ENCODE measurements at places on chromosomes 2 and 18. TPM values are rescaled to one million over a fixed set of nuclear protein-coding genes. Genes with fewer than 3 reads are reported as not detected.

The PXDN gene
- total RNA-seq, result 24.9 TPM

The RALBP1 gene
- 50.9 TPM for total RNA-seq

The CCDC121 gene
- 1.8 TPM for total RNA-seq

The CPLX4 gene
- not detected for total RNA-seq

The SLC66A3 gene
- total RNA-seq, result 55.1 TPM

The NRP2 gene
- 21.0 TPM for total RNA-seq

The HOXD1 gene
- total RNA-seq, result not detected

- H3K4me1 ChIP-seq, result peaks cover 23% of the 10 kb centered on the region
- no peak overlapping the region for H3K4me3 ChIP-seq
- H3K27me3 ChIP-seq, result no peaks in the 10 kb centered on the region
- H3K36me3 ChIP-seq, result no peaks in the 10 kb centered on the region
Measured at GRCh38 chr18:50622865-50623393, 63.0 kb downstream of the MAPK4 start.

GRCh38 chr2:229874647-229875046, 47.2 kb downstream of the TRIP12 start:
- H3K27me3 ChIP-seq, result no peaks in the 10 kb centered on the region
- peaks cover 46% of the 10 kb centered on the region for H3K36me3 ChIP-seq
- no peak for DNase-seq
- H3K4me3 ChIP-seq, result no peak overlapping the region
- H3K27ac ChIP-seq, result no peak overlapping the region
- peaks cover 21% of the 10 kb centered on the region for H3K4me1 ChIP-seq

GRCh38 chr2:32478889-32479620, 122.2 kb downstream of the BIRC6 start:
- peaks cover 33% of the 10 kb centered on the region for H3K36me3 ChIP-seq
- no peak for DNase-seq
- H3K27ac ChIP-seq, result no peak overlapping the region
- no peaks in the 10 kb centered on the region for H3K27me3 ChIP-seq

GRCh38 chr2:31660812-31661335, 80.1 kb upstream of the SRD5A2 start:
- H3K27ac ChIP-seq, result no peak overlapping the region
- no peaks in the 10 kb centered on the region for H3K27me3 ChIP-seq
- no peak overlapping the region for H3K4me3 ChIP-seq
- H3K36me3 ChIP-seq, result no peaks in the 10 kb centered on the region
- no peak for DNase-seq

- peak; percentile 37 for DNase-seq
- H3K36me3 ChIP-seq, result no peaks in the 10 kb centered on the region
- no peaks in the 10 kb centered on the region for H3K27me3 ChIP-seq
- H3K4me1 ChIP-seq, result peaks cover 10% of the 10 kb centered on the region
Measured at GRCh38 chr2:132621131-132621875, 48.7 kb downstream of the LYPD1 start.

GRCh38 chr18:68484241-68484640, 230.7 kb downstream of the TMX3 start:
- no peak overlapping the region for H3K4me3 ChIP-seq
- no peak for DNase-seq
- H3K27ac ChIP-seq, result no peak overlapping the region
- no peaks in the 10 kb centered on the region for H3K4me1 ChIP-seq
- H3K36me3 ChIP-seq, result no peaks in the 10 kb centered on the region
- H3K27me3 ChIP-seq, result no peaks in the 10 kb centered on the region

GRCh38 chr2:98483257-98483861, 38.7 kb downstream of the INPP4A start:
- no peaks in the 10 kb centered on the region for H3K27me3 ChIP-seq
- no peak overlapping the region for H3K4me3 ChIP-seq
- peaks cover 43% of the 10 kb centered on the region for H3K4me1 ChIP-seq
- no peaks in the 10 kb centered on the region for H3K36me3 ChIP-seq
- peak; percentile 54 for DNase-seq

DNA sequence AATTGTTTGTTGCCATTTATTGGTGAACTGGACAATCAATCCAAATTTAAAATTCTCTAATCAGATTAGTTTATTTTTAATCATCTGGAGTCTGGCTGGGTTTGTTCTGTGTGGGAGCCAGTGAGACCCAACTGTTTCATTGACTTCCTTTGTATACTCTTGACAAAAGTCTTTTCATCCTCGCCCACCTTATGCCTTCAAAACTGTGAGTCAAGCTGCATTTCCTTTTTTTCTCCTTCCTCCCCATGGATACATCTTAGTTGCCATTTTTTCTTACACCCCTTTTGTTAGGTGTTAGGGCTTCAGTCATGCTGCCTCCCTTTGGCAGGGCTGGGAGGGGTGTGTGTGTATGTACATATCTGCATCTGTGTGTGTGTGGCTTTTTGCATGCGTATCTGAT, 117.6 kb downstream of the PRKCE start:
- H3K27me3 ChIP-seq, result no peaks in the 10 kb centered on the region
- H3K4me1 ChIP-seq, result peaks cover 22% of the 10 kb centered on the region
- DNase-seq, result no peak
- H3K27ac ChIP-seq, result no peak overlapping the region

DNA sequence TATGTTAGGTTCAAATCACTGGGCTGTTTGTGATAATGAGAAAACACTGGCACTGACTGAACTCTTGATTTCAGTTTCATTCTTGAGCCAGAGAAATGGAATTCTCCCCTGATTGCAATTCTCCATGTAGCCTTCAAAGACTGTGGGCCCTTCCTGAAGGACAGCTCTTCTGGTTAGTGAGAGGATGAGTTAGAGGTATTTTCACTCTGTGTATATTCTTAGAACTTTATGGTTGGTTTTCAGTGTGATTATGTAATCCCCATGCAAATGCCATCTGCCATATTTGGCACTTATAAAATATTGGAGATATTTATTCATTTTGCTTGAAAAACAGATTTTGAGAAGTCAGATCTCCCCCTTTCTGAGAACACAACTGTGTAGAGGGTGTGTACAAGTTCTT, 323.7 kb downstream of the SLC4A3 start:
- no peaks in the 10 kb centered on the region for H3K4me1 ChIP-seq
- no peak overlapping the region for H3K4me3 ChIP-seq
- no peaks in the 10 kb centered on the region for H3K36me3 ChIP-seq

GRCh38 chr2:222088561-222088960, 210.2 kb downstream of the PAX3 start:
- no peaks in the 10 kb centered on the region for H3K27me3 ChIP-seq
- no peak overlapping the region for H3K27ac ChIP-seq
- H3K4me3 ChIP-seq, result no peak overlapping the region
- no peak for DNase-seq
- H3K36me3 ChIP-seq, result no peaks in the 10 kb centered on the region

GRCh38 chr2:239412905-239413603, 12.2 kb upstream of the HDAC4 start:
- no peak overlapping the region for H3K27ac ChIP-seq
- no peak for DNase-seq
- no peak overlapping the region for H3K4me3 ChIP-seq
- no peaks in the 10 kb centered on the region for H3K36me3 ChIP-seq
- H3K4me1 ChIP-seq, result no peaks in the 10 kb centered on the region

DNA sequence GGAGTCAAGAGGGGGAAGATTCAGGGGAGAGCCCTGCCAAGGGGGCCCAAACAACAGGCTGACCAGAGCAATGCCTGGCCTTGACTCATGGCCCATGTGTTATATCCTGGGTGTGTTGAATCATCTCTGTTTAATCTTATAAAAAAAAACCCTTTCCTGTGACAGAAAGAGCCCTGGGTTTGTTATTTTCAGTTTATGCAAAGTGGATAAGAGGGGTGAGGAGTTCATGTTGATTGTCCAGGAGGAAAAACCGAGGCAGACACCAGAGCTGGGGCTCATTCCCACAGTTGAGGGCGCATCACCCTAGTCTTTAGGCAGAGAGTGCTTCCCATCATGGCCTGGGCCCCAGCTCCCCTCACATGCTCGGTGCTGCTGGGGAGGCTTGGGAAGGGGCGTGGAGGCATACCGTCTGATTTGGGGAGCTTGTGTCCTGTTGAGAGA, 30.9 kb upstream of the IL37 start:
- no peaks in the 10 kb centered on the region for H3K27me3 ChIP-seq
- H3K36me3 ChIP-seq, result no peaks in the 10 kb centered on the region
- H3K4me1 ChIP-seq, result no peaks in the 10 kb centered on the region
- no peak overlapping the region for H3K4me3 ChIP-seq

GRCh38 chr2:164852086-164852485, 10.5 kb upstream of the COBLL1 start:
- no peaks in the 10 kb centered on the region for H3K36me3 ChIP-seq
- H3K4me3 ChIP-seq, result no peak overlapping the region
- H3K4me1 ChIP-seq, result no peaks in the 10 kb centered on the region
- no peaks in the 10 kb centered on the region for H3K27me3 ChIP-seq
- no peak for DNase-seq

DNA sequence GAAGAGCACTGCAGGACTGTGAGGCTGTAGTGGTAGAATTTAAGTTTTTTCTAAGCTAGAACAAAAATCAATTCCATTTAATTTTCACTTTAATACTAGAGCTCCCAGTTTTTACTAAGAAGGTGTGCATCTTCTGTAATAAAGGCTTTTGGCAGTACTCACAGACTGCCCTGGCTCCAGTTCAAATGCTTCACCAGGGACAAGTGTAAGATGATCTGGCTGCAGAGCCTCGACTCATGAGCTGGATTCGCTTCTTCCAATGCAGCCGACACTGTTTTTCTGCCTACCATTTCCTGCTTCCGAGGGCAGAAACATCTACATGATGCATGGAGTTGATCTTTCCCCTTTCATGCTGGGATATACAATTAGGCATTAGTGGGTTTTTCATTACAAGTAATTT, 87.0 kb downstream of the FARSB start:
- H3K27me3 ChIP-seq, result no peaks in the 10 kb centered on the region
- H3K4me1 ChIP-seq, result peaks cover 32% of the 10 kb centered on the region
- no peak overlapping the region for H3K27ac ChIP-seq
- peaks cover 34% of the 10 kb centered on the region for H3K36me3 ChIP-seq
- H3K4me3 ChIP-seq, result no peak overlapping the region
- no peak for DNase-seq

- H3K4me3 ChIP-seq, result no peak overlapping the region
- peak overlapping the region; percentile 30 for H3K27ac ChIP-seq
- peaks cover 39% of the 10 kb centered on the region for H3K4me1 ChIP-seq
Measured at GRCh38 chr2:134245340-134245984, 8.4 kb upstream of the MGAT5 start.

DNA sequence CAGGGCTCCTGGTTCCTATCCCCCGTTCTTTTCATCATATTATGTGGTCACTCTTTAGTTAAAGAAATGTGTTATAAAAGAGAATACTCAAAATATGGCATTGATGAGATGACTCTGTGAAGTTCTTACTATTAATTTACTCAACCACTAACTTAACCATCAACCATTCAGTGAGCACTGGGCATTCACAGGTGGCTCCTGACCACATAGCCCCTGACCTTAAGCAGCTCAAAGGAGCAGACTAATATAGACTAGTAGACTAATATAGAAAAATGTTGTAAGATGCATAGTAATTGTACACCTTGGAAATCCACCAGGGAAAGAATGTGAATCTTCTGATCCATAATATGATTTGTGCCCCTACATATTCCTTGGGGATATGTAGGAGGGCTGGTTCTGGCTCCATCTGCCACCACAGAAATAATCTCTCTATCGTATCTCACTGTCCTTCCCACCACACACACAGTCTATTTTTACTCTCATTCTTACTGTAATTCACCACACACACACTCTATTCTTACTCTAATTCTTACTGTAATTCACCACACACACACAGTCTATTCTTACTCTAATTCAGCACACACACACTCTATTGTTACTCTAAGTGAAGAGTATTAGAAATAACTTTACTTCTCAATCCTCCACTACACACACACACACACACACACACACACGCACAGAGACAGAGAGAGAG, 188.9 kb upstream of the ITGA4 start:
- no peaks in the 10 kb centered on the region for H3K27me3 ChIP-seq
- H3K36me3 ChIP-seq, result no peaks in the 10 kb centered on the region
- DNase-seq, result no peak
- H3K4me1 ChIP-seq, result no peaks in the 10 kb centered on the region

DNA sequence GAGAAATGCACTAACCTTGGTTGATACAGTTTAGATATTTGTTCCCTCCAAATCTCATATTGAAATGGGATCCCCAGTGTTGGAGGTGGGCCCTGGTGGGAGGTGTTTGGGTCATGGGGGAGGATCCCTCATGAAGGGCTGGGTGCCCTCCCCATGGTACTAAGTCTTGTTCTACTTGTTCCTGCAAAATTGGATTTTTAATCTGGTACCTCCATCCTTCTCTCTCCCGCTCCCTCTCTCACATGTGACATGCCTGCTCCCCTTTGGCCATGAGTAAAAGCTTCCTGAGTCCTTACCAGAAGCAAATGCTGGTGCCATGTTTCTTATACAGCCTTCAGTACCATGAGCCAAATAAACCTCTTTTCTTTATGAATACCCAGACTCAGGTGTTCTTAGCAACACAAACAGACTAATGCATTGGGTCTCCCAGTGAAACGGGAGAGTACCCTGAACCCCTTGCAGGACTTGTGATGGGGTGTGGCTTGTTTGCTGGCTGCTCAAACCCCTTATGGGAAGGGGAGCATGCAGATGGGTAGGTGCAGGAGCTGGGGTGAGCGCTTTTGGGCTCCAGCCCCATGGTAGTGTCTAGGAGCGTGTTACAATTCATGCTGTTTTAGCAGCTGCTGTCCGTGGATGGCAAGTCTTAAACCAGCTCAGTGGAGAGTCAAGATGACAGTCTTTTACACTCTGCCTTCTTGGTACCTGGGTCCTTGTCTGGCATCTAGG, 27.2 kb downstream of the FAHD2B start:
- H3K36me3 ChIP-seq, result no peaks in the 10 kb centered on the region
- H3K27me3 ChIP-seq, result peaks cover 11% of the 10 kb centered on the region
- no peak overlapping the region for H3K4me3 ChIP-seq
- H3K27ac ChIP-seq, result no peak overlapping the region
- no peak for DNase-seq

GRCh38 chr2:77831471-77831870, 309.3 kb upstream of the LRRTM4 start:
- no peak for DNase-seq
- no peak overlapping the region for H3K4me3 ChIP-seq
- H3K4me1 ChIP-seq, result peaks cover 6% of the 10 kb centered on the region
- no peaks in the 10 kb centered on the region for H3K27me3 ChIP-seq
- H3K36me3 ChIP-seq, result no peaks in the 10 kb centered on the region

DNA sequence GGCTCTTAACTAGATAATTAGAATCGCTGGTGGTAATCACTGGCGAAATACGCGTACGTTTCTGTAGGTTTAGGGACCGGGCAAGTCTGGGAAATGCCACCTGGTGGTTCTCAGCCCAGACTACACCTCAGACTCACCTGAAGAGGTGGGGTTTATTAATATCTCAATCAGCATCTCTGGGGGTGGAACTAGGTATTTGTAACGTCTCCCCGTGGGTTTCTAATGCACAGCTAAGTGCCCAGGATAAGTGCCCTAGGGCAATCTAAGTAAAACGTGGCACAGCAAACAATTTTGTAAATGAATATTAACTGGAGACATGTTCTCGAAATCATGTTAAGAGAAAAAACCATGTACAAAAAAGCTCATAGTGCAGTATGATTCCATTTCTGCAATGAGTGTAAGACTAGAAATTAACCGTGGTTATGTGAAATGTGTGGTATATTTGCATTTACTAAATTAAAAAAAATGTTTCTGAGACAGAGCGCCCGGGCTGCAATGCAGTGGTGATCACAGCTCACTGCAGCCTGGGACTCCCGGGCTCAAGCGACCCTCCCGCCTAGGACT, 760 bp upstream of the CNOT11 start:
- H3K27ac ChIP-seq, result peak overlapping the region; percentile 98
- peak overlapping the region; percentile 98 for H3K4me3 ChIP-seq
- H3K4me1 ChIP-seq, result peaks cover 53% of the 10 kb centered on the region
- no peaks in the 10 kb centered on the region for H3K27me3 ChIP-seq

GRCh38 chr2:226295681-226296080, 503.9 kb downstream of the IRS1 start:
- no peaks in the 10 kb centered on the region for H3K4me1 ChIP-seq
- no peak for DNase-seq
- no peak overlapping the region for H3K27ac ChIP-seq
- H3K4me3 ChIP-seq, result no peak overlapping the region

All from stomach (tissue), 19 donors.